ENCODE measurements at places on chromosomes 16 and 17. TPM values are rescaled to one million over a fixed set of nuclear protein-coding genes. Genes with fewer than 3 reads are reported as not detected.
A peak's percentile ranks its signal among the peaks of the same experiment; 100 is the strongest.

DNA sequence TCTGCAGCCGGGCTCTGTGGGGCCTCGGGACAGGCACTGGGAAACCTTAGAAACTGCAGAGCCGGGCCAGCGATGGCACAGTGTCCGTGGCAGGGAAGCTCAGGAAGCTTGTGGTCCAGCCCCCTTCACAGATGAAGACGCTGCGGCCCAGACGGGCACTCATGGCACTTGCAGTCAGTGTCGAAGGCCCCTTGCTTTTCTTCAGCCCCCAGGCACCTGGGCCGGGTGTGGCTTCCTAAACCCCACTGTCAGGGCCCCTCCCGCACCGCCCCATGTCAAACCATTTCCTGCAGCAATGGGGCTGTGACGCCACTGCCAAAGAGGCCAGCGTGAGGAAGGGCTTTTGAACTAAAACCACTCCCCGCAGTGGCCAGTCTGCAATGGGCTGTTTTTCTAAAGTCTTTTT lies 164.0 kb downstream of the LAT start:
- ATAC-seq, result no peak

DNA sequence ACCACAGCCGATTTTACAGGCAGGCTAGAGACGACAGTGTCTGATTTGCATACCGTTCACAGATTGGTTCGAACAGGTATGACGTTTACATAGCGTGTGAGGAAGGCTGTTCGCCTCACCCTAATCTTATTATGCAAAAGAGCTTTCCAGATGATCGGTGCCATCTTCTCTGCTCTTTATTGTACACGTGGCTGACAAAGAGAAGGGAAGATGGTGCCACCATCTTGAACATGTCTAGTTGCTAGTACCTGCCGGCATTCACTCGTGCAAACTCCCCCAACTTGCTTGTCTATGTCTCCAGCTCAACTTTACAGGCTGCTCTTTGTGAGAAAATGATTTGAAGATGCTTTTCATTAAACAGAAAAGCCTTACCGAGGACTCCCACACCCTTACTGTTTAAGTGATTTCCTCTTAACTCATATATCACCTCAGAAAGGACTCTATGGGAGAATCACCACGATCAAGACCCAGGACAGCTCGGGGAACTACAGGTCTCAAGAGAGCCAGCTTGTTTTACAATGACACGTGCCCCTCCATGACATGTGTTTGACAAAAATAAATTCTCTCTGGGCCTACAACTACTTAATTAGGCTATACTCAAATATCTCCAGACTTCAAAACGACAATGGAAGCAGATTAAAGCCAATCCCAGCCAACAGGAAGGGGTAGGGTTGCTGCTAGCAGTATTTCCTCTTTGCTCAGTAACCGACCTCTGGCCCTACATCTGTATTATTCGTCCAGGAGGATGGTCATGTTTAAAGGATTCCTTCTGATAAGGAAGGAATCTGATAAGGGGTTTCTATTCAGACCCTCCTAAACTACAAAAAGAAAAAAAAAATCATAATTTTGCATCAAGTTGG lies 480.6 kb downstream of the TMEM114 start:
- no peak for ATAC-seq

The HCRT gene
- 0.46 TPM for total RNA-seq

GRCh38 chr16:86878236-86879080 lies 300.1 kb downstream of the FOXL1 start:
- peak; percentile 64 for ATAC-seq

DNA sequence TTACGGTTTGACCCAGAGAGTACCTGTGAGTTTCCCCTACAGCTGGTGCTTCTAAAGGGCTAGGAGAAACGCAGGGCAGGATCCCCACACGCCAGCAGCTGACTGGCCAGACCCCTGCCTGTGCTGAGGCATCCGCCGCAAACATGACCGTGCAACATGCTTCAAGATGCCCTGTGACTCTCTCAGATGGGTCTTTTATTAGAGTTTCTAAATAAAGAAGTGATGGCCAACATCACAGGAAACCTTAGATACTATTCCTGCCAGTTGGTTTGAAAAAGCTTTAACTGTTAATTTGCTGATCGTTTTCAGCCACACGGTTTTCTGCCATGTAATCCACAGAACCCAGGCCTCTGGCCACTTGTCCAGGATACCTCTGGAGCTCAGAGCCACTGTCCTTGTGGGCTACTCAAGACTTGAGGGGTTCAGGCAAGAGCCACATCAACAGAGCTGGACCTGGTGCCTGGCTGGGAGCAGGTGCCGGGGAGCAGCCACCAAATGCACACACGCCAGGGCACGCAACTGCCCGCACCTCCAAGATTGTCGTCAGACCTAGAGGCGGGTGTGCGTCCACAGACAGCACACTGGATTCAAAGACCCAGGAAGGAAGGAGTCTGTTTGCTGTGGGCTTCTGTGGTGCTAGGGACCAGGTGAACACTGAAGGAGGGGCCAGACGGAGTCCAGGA lies 118.4 kb downstream of the ZNF778 start:
- no peak for ATAC-seq

DNA sequence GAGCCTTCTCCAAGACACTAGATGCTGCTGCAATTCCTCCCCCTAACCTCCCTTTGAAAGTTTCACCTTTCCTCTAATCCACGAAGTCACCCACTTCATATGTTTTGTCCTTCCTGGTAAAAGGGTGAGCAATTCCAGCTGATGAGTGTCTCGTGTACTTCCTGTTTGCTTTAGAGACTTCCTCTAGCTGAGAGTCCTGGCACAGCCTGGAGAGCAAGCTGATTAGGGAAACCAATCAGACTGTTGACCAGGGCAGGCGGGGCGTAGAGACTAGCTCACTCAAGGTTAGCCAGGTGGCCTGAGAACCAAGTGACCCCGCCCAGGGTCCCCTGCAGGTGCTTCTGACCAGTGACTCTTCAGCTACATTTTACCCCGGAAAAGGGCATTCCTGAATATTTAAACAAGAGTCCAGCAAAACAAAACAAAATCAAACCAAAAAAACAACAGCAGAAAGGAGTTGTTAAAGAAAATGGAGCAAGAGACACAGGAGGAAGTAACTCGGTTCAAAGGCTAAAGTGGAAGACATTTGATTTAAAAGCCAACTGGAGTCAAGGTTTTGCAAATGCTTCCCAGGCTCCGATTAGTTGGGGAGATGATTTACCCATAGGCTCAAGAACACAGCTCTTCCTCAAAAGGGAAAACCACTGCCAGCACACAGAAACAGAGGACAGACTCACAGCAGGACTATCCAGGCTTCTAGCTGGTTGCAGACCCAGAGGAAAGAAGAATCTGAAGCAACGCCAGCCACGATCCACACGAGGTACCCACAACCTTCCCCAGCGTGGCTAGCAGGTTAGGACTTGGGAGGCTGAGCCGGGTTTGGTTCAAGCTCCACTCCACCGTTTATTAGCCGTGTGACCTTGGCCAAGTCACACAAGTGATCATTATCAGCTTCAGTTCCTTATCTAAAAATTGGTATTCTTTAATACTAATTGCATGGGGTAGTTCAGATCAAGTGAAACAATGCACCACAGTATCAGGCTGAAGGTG lies 13.4 kb downstream of the HSPB9 start:
- ATAC-seq, result no peak

GRCh38 chr16:23944381-23944780 lies 108.6 kb downstream of the PRKCB start:
- ATAC-seq, result no peak

DNA sequence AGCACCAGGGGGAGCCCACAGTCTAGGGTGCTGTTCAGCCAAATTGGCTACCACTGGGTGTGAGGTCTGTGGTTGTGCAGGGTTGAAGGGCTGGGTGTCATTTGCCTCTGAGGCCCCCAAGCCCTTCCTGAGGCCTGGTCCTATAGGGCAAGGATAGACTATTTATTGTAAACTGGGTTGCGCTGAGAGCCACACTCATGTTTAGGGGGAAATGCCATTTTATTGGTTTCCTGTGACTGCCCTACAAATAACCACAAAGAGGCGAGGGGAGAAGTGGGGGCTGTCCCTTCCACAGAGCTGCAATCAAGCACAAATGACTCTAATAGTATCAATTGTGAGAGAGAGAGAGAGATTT lies 3.6 kb upstream of the ZCCHC14 start:
- ATAC-seq, result no peak

The KRTAP3-1 gene
- total RNA-seq, result not detected

The RSAD1 gene
- 14.2 TPM for total RNA-seq

- no peak for ATAC-seq
These were observed 9.7 kb downstream of the ACLY start for GRCh38 chr17:41909088-41909487.

GRCh38 chr16:1156055-1156982 lies 3.4 kb downstream of the CACNA1H start:
- no peak for ATAC-seq

The C17orf113 gene
- total RNA-seq, result 2.1 TPM

DNA sequence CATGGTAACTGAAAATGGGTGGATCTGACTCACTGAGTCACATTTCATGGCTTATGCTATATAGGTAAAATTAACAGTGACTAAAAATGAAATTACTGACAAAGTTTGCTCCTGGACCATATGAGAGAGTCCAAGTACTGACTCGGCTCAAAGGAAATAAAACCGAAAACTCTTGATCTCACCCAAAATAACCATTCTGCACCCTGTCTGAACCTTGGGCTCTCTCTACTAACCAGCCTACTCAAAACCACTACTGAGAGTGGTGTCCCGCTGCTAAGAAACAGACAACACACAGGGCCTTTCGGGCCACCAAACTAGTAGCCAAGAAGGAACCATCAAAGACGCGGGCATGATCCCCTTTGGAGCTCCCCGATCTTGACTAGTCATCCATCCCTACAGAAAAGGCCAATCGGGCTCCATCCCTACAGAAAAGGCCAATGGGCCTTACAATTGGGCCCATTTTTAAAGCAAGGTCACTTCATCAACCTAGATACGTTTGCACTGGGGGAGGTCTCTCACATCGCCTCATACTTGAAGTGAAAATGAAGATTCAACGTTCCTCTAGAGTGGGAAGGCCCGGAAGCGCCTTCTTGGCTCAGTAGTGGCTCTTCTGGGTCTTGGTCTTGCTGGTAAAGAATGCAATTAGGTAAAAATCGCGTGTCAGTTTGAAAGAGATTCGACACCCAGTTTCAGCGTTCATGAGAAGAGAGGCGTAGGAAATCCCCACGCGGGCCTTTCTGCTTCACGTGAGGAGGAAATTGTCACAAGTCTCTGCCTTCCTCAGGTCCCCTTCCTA lies 720 bp upstream of the ZPBP2 start:
- no peak for ATAC-seq

DNA sequence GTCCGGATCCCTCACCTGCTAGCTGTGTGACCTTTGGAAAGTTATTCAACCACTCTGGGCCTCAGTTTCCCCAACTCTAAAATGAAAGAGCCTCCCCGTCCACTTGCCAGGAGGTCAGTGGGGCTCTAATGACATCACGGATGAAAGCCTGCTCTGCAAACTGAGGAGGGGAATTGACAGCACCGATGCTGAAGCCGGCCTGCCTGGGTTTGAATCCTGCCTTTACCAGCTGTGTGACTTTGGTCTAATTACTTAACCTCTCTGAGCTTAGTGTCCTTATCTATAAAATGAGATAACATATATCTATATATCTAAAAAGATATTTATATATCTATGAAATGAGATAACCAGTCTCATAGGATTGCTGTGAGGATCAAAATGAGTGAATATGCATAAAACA lies 1.9 kb downstream of the STX1B start:
- ATAC-seq, result no peak

GRCh38 chr17:63978272-63979200 lies 5.8 kb upstream of the SCN4A start:
- ATAC-seq, result no peak

- ATAC-seq, result peak; percentile 19
These were observed 246.6 kb upstream of the RPL38 start for GRCh38 chr17:73956595-73957465.

DNA sequence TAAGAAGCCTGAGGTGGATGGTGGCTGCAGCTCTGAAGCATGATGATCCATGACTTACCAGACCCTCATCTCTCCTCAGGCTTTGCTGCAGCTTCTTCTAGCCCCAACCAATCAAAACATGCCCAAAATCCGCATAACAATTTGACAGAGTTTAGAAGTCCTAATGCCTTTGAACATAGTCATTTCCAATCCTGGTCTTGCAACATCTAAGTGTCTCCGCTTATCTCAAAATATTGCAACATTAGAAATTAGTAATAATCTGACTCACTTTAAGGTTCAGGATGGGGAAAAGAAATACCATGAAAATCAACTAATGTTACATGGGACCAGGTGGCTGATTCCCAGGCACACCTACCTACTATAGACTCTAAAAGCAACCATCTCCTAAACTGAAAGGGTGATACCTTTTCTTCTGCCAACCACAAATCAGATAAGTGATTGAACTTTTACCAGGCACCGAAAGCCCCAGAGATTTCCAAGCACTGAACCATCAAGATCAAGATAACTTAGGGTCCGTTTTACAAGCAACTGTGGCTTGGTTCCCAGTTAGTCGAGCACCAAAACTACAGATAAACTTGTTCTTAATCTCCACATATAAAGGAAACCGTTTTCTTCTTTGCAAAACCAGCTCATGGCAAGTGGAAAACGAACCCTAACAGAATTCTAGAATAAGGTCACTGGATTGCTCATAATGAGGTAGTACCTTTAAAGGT lies 14.0 kb downstream of the ERN1 start:
- no peak for ATAC-seq

The ADAM11 gene
- total RNA-seq, result 4.1 TPM

- peak; percentile 41 for ATAC-seq
These were observed 2.9 kb upstream of the CACNG3 start for GRCh38 chr16:24253192-24253591.

DNA sequence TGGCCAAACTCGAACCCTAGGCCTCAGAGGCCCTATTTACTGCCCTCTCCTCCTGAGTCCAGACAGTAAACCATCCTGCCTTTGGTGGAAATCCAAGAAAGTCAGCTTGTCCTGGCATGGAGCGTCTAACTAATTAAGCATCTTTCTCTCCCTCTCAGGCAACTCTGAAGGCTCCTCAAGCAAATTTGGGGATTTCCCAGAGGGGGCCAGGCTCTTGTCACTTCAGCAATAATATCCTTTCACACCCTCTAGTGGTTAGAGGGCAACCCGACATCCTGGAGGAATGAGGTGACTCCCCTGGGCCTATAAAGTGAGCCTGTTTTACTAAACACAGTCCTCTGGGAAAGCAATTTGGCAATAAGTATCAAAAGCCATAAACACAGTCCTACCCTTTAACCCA lies 60.4 kb downstream of the NOG start:
- peak; percentile 81 for ATAC-seq

The STAT5A gene
- total RNA-seq, result 8.1 TPM

The CCDC57 gene
- total RNA-seq, result 26.3 TPM

- ATAC-seq, result no peak
These were observed 25.3 kb downstream of the IGFBP4 start for GRCh38 chr17:40468560-40468959.

DNA sequence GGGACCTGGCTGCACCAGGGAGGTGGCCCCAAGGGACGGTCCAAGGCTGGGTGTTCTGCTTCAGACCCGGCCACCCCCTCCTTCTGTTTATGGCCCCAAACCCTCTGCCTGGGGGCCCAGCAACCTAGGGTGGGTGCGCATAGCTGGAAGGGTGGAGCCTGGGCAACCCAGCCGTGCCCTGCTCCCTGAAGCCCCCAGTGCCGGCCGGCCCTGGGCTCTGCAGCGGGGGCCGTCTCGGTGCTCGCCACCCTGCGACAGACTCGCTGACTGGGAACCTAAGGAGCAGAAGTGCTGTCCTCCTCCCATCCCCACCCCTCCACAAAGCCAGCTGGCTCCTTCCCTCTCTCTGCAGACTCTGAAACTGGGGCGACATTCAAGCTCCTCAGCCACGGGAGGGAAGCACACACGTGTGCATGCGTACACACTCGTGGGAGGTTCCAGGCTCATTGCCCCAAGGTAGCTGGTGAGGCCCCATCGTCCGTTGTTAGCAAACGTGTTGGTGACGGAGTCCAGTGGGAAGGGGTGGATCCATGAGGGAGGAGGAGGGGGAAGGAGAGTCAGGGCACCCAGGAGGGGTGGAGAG lies 43.4 kb downstream of the ENGASE start:
- ATAC-seq, result no peak

The MSL1 gene
- total RNA-seq, result 83.8 TPM
